Stimulated activated CD8-positive, alpha-beta memory T cell treated with anti-CD3 and anti-CD28 coated beads, Interleukin-15, amount 100 ng/mL, for 48 hours (primary cell): ENCODE measurements at places on chromosomes 6 and 20.

- no peak for DNase-seq
Observed at GRCh38 chr20:20295621-20296498, 72.0 kb upstream of the INSM1 start.

GRCh38 chr20:63893999-63894357 lies 948 bp upstream of the DNAJC5 start:
- DNase-seq, result no peak

DNA sequence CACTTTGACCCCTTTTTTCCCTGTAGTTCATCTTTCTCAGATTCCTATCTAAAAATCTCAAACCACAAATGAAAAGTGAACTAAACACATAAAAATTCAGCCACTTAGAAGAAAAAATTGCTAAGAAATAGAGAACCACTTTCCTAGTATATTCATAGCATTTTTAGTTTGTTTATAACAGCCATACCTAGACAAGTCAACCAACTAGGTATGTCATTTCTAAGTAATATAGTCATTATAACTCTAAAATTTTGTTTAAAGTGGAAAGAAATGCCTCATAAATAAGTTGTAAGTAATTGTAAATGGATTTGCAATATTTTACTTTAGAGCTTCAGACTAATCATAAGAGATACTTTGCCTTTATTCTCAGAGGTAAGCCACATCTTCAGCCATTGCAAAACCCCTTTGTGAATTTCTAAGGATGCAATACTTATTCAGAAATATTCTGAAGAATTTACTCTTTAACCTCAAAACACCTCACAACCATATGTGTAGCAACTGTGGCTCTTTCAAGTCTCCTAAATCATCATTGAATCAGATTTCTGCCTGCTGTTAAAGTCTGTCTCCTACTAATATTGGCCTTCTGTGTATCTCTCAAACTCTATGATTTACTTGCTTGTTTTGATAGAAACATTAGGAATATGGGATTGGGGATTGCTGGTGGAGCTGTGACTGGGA lies 6.9 kb upstream of the SUMO4 start:
- no peak for DNase-seq

- DNase-seq, result no peak
Observed at GRCh38 chr6:2534406-2535042, 216.2 kb downstream of the MYLK4 start.
